ENCODE measurements at places on chromosomes 6 and 20.

GRCh38 chr6:14270925-14271788, 153.6 kb downstream of the CD83 start:
- no peak for DNase-seq

GRCh38 chr6:11869672-11870340, 91.2 kb upstream of the ADTRP start:
- no peak for DNase-seq

GRCh38 chr20:54172532-54172855, 1.3 kb downstream of the CYP24A1 start:
- DNase-seq = no peak

DNA sequence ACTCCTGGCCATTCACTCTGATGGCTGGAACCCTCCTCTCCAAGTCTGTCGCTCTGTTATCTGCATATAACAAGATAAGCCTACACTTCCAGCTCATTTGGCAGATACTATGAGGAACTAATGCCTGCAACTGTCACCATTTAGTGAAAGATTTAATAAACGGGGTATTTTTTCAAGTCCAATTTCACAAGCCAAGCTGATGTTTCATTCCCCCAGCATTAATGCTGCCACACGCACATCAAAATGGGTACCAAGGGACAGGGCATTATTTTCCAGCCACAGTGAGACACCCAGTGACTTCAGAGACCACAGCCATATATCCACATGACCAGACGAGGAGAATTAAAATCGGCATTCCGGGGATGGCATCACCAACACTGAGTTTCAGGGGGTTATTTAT, 175.5 kb downstream of the PTPRT start:
- DNase-seq = no peak

DNA sequence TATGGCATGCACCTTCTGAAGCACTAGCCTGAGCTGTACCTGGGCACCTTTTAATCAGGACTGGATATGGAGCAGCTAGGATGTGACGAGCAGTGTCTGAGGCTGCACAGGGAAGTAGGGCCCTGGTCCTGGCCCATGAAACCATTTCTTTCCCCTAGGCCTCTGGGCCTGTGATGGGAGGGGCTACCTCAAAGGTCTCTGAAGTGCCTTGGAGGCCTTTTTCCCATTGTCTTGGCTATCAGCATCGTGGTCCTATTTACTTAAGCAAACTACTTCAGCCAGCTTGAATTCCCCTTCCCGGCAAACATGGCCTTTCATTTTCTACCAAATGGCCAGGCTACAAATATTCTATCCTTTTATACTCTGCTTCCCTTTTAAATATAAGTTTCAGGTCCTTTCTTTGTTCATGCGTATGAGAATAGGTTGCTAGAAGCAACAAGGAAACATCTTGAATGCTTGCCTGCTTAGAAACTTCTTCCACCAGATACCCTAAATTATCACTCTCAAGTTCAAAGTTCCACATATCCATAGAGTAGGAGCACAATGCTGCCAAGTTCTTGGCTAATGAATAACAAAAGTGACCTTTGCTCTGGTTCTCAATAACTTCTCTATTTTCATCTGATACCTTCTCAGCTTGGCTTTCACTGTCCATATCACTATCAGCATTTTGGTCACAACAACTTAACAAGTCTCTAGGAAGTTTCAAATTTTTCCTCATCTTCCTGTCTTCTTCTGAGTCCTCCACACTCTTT, 673.1 kb downstream of the HTR1B start:
- DNase-seq = no peak

DNA sequence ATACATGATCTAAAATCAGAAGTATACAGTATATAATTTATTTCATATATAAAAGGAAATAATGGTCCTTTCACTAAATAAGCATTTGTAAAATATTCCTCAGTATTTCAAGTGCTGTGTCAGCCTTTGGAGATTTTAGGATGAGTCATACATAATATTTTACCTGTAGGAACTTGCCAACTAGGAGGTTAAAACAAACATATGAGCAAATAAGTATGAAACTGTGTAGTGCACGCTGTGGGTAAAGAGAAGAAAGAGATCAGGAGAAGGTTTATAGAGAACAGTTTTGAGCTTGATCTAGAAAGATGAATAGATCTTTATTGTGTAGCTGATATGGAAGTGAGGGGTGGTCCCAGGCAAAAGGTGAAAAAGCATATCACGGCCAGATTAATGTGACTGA, 169.9 kb upstream of the RNF217 start:
- DNase-seq = no peak

DNA sequence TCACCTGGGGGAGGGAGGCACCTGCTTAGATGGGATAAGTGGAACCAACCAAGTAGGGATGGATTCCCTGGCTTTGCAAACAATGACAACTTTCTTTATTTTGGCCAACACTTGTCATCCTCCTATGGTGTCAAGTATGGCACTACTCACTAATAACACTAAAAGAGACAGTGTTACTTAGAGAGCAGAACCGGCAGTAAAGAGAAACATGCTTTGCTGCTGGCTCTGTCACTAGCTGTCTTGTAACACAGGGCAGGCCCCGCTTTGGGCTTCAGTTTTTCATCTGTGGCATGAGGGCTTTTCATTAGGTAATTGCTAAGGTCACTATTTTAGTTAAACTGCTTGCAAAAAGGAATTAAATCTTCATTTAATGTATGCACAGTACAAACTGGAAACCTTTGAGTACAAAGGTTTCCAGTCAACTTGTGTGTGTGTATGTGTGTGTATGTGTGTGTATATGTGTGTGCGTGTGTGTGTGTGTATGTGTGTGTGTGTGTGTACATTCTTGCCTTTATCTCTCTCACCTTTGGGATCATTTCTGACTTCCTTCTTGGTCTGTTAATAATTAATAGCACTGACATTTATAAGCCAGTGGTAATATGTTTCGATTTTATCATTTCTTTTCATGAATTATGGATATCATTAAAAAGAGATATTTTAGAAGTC, 64.7 kb downstream of the BTBD3 start:
- no peak for DNase-seq

DNA sequence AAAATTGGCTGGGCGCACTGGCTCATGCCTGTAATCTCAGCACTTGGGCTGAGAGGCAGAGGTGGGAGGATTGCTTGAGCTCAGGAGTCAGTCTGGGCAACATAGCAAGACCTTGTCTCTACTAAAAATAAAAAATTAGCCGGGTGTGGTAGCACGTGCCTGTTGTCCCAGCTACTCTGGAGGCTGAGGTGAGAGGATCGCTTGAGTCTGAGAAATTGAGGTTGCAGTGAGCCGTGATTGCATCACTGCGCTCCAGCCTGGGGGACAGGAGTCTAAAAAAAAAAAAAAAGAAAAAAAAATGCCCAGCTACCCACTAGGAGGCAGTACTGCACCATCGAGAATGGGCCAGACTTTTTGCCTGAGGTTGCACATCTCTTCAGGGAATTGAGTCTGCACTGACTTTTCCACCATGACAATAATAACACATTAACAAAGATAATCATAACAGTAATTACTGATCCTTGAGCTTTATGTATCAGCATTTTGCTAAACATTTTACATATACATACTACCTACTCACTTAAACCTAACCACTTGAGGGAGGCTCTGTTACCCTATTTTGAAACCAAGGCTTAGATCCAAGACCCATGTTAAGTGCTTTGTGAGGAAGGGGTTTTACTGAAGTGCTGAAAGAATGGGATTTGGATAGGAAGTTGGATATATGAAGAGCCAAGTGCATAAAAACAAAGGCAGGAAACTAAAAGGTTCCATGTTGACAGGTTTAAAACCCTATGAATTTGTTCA, 21.0 kb downstream of the SRSF3 start:
- no peak for DNase-seq

DNA sequence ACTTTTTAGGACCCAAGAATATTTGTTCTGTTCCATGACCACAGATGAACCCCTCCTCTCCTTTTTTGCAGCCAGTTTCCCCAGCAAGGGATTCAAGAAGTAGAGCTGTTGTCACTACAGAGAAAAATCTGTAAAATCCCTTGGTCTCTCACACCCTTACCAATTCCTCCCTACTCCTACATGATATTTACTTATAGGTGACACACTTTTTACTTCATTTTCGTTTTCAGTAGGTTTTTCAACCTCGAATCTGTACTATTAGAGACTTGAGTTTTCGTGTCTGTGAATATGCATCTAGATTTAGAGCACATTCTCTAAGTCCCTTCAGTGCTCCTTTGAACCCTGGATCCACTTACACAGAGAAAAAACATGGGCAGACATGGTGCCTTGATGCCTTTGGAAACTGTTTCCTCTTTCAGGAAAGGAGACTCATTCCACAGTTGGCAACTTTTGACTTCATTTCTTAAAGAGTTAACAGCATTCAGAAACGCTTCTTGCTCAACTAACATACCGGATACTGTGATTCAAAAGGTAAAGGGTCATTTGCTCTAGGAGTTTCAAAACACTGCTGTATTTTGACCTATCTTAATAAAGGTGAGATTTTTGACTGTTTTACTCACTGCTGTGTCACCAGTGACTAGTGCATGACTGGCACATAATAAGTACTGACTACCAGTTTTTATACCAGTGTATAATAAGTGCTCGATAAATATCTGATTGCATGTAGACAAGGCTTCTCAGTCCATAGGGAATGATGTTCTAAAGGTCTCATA, 50.6 kb downstream of the LAMA4 start:
- no peak for DNase-seq

- DNase-seq = no peak
Observed at GRCh38 chr6:161547617-161548016, 273.8 kb upstream of the AGPAT4 start.

DNA sequence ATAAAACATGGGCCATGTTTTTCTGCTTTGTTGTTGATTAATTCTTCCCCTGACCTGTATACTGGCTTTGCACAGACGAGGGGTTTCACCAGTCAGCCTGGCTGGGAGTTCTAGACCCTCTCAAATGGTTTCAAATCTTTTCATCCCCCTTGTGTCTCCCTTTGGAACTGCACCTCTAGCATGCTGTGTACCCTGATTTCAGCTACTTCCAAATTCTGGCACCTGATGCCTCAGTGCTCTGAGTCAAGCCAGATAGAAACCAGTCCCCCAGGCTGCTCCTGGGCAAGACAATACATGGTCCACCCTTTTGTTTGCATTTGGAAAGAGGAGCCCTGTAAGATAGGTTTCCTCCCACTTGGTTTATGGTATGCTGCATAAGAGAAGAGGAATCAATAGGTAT, 290.2 kb downstream of the BTBD3 start:
- no peak for DNase-seq

DNA sequence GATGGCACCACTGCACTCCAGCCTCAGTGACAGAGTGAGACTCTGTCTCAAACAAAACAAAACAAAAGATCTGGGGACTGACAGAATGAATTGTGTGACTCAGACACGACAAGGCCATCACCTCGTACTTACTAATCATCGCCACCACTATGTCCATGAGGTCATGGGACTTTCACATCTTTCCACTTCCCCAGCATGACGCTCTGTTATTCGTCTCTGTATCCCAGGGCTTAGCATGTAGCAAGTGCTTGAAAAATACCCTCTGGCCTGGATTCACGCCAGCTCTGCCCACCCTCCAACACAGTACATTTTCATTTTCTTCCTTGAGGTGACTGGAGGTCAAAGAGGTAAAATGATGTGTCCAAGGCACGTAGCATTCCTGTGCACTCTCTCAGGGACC, 27.8 kb downstream of the FGD2 start:
- no peak for DNase-seq

DNA sequence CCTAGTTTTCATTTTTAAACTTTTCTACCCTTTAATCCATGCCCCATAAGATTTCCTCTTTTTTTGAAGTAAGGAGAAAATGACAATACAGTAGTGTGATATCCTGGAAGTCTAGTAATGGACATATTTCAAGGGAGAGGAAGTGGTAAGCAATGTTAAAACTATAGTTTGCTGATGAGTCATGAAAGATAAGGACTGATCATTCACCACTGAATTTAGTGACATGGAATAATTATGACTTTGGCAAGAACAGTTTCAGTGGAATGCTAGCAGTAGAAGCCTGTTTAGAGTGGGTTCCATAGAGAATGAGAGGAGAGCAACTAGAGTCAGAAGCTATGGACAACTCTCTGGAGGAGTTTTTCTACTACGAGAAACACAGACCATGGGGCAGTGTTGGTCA, 24.9 kb upstream of the SLC2A12 start:
- DNase-seq = no peak

DNA sequence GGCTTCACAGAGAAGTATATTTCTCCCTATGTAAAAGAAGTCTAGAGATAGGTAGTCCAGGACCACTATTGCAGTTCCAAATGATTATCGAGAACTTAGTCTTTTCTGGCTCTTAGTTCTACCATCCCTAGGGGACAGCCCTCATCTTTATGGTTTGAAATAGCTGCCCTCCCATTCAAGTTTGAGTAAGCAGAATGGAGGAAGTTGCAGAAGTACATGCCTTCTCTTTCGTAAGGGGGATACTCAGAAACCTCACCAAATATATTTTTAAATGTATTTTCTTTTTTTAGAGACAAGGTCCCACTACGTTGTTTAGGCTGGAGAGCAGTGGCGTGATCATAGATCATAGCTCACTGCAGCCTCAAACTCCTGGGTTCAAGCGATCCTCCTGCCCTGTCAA, 236.8 kb upstream of the RREB1 start:
- DNase-seq = no peak

Data from dorsolateral prefrontal cortex (tissue), 122 donors.